ENCODE measurements at places on chromosomes 3 and 15.

DNA sequence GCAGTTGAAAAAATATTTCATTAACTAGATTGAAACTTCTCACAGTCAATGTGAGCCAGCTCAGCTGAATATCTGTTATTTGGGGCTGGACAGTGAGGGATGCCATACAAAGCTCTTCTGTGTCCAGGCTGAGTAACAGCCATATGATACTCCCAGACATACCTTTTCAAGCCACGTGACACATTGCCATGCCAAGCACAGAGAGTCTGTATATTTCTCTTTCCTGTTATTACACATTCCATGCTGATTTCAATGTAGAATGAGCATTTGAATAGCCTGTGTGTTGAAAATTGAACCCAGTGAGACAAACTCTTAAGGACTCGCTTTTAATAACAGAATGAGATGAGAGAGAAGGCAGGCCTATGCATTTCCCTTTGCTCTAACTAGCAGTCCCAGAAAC is 334.7 kb upstream of the RASGRP1 start:
- no peak for DNase-seq

- DNase-seq: no peak
Observed at GRCh38 chr3:4735243-4735642, 242.1 kb downstream of the ITPR1 start.

- no peak for DNase-seq
Observed at GRCh38 chr15:38885471-38885952, 320.9 kb upstream of the RASGRP1 start.

DNA sequence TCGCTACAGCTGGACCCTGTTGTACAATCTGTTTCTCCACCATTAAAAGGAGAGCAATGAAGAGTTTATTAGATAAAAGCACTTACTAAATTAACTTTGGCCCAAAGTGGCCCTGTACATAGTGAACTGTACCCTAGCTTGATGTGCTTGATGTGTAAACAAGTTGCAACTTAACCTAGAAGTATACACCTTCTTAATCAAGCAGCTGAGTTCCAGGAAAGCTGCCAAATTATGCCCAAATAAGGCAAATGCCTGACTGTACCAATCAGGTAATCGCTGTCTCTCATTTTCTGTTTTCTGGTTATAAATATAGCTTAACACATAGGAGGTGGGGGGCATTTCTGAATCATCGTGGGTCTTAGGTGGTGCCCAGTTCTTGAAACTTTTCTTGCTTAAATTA is 704.8 kb upstream of the CBLB start:
- no peak for DNase-seq

DNA sequence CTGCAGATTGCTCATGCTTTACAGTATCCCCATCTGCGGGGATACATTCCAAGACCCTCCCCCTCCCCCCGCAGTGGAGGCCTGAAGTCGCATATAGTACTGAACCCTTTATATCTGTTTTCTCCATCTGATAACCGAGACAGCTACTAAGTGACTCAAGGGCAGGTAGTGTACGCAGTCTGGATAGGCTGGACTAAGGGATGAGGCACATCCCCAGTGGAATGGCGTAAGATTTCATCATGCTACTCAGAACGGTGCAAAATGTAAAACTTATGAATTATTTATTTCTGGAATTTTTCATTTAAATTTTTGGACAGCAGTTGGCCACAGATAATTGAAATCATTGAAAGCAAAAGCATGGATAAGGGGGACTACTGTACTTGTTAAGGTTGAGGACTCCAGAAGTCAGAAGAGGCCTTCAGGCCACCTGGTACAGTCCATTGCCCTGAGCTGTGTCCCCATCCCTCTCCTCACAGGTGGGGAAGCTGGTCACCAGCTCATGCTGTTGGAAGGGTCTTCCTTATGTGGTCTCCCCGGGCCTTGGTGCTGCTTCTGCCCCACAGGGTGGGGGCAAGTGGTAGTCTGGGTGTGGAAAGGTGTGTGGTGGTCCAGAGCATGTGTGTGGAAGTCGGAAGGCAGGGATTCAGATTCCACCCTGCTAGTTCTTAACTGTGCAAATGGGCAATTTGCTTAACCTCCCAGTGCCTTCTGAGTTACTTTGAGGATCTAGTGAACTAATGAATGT is 72.0 kb downstream of the HCN4 start:
- no peak for DNase-seq

DNA sequence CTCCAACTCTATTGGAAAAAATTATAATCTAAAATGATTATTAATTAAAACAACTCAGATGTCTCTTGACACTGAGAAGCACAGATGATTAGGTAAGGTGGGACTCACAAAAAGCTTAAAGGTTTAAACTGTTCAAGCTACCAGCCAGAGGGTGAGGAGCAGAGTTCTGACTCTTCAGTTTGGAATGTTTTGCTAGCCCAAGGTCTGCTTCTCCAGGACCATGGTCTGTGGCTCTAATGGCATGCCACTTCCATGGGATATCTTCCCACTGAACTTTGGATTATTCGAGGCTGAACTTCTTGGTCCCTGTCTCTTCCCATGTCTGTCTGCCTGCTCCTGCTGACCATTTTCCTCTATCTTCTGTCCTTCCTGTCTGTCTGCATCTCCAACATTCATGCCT is 49.2 kb downstream of the CACNA2D3 start:
- DNase-seq: no peak

DNA sequence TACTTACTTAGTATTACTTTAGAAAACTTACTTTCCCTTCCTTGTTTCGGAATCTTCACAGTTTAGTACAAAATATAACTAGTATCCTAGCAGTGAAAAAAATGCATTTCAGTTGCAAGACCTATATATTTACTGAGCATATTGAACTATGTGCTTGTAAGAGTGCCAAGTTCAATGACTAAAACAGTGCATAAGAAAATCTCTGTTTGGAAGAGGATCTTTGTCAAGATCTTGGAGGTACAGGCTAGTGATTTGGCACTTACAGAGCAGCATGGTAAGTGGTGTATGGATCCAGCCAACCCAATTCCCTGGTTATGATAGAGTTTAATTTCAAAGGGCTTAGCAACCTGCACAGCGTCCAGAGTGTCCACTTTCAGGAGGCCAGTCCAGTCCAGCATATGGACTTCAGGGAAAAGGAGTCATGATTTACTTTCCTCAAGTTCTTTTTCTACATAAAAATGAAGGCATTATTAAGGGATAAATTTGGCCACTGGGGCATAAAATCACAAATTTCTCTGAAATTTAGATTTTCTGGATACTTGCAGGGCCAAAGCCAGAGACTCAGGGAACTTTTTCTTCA is 625.8 kb upstream of the BCHE start:
- DNase-seq: no peak

DNA sequence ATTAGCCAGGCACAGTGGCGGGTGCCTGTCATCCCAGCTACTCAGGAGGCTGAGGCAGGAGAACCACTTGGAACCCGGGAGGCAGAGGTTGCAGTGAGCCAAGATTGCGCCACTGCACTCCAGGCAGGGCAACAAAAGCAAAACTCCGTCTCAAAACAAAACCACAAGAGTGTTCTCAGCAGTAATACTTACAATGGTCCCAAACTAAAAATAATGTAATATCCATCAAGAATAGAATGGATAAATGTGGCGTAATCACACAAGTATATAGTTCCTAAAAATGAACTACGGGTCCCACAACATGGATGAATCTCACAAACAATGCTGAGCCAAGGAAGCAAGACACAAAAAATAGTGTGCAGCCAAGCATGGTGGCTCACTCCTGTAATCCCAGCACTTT is 39.2 kb downstream of the STAG1 start:
- DNase-seq: no peak

- no peak for DNase-seq
Observed at GRCh38 chr15:33746203-33746602, 222.1 kb upstream of the CHRM5 start.

DNA sequence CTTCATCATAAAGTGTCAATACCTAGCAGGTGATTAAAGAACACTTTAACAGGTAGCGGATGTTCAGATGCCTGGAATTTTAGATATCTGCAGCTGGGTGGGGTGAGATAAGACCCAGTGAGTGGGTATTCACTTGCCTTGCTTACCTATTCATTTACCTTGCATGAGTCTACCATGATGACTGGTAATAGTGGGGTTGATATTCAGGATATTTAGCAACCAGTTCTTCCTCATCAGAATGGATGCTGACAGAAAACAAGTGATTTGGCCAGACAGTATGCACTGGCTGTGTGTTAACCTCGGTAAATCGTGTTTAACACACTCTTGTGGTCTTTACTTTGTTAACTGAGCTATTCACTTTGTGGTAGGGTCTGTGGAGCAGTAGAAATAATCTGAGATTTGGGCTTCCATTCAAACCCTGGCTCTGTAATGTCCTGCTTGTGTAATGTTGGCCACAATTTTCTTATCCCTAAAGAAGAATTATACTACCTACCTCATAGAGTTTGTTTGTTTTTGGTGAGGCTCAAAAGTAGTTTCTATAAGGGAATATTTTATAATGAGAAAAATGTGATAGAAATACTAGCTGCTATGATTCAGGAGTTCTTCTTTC is 391.9 kb upstream of the TBL1XR1 start:
- no peak for DNase-seq

- peak; percentile 83 for DNase-seq
Observed at GRCh38 chr15:78054966-78055365, 22.5 kb downstream of the TBC1D2B start.

DNA sequence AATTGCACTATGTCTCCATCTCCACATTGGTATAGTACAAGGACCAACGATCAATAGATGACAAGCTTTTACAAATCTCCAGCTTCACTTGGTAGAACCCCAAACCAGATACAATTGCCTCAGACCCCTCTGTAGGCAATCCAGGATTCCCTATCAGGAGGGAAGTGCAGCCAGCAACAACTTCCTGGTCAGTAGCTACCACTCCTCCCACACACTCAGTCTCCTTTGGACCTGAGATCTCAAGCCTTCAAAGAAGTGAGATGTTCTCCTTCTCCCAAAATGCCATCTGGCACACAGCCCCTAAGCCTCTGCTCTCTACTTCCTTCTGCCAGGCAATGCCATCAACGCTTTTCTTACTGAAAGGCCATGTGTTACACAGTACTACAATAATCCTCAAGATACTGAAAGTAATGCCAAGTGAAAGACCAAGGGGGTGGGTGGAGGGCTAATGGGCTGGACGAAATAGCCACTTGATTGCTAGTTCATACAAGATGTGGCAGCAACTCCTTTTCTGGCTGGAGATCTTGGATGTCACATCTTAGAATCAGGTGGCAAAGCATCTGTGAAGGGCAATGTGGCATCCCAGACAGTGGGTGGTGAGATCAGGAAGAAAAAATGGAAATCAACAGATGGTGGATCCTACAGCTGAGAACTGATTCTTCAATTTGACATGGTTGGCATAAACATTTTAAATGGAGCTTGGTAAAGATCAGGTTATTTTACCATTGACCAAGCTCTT is 75.3 kb upstream of the ACP3 start:
- no peak for DNase-seq

DNA sequence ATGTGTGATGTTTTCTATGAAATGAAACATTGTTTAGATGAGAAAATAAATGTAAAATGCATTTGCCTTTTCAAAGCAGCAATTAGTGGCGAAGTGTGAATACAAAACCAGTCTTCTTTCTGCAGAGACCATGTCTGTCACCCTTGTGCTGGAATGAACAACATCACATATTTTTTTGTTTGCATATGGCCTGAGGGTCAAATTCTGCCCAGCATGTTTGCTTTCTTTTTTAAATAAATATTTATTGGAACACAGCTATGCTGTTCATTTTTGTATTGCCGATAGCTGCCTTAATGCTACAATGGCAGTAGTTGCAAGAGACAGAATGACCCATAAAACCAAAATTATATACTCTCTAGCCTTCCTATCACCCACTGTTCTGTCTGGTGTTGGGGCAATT is 75.3 kb upstream of the SNRPN start:
- no peak for DNase-seq

DNA sequence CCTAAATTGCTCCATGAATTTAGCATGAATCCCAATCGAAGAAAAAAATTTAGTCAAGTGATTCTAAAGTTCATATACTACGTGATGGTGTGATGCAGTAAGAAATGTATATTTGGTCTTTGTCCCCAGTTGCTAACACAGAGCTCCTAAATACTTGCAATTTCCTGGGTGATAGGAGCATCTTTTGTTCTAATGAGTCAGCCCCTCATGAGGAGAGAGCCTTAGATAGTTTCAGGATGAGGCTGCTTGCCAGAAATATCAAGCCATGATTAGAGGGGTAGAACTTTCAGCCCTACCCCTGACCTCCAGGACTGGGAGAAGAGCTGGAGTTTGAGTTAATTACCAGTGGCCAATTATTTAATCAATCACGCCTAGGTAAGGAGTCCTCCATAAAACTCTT is 170.2 kb downstream of the PDE8A start:
- no peak for DNase-seq

- no peak for DNase-seq
Observed at GRCh38 chr3:13710251-13710650, 161.3 kb downstream of the FBLN2 start.

DNA sequence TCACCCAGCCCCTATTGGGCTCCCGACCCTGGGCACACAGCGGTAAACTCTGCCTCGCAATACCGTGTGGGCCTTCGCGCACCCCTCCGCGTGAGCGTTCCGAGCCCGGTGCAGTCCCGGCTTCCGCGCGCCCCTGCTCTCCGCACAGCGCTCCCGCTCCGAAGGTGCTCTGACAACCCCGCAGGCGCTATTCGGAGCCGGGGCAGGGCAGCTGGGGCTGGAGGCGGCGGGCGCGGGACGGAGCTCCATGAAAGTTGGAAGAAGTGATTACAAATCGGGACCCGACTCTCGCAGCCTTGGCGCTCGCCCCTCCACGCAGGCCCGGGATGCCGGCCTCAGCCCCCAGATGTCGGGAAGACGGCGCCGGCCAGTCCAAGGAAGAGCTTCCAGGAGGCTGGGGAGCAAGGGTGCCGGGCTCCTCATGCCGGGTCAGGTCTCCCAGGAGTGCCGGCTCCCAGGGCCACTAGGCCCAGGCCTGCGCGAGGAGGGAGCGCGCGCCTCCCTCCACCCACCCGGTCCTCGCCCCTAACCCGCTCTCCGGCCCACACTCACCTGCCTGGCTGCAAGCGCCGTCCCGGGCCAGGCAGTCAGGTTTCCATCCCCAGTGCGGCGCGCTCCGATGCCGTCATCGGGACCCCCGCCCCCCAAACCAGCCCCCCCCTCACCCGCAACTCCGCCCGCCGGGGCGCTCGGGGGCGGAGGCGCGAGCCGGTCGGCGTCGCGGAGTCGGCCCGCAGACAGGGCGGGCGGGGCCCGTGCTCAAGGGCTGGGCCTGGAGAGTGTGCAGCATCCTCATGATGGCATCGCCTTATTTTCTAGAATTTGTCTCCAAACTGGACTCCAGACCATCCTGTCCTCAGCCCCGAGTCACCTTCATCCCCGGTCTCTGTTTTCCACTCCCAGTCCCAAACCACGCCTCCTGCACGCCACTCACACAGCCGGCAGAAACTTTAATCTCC is at the start of gene KIF7:
TSS of gene KIF7 (minus strand) at position 621 of the 959 bp plus-strand sequence. CDS start 2,537 bp downstream, outside the sequence.
- DNase-seq: no peak

DNA sequence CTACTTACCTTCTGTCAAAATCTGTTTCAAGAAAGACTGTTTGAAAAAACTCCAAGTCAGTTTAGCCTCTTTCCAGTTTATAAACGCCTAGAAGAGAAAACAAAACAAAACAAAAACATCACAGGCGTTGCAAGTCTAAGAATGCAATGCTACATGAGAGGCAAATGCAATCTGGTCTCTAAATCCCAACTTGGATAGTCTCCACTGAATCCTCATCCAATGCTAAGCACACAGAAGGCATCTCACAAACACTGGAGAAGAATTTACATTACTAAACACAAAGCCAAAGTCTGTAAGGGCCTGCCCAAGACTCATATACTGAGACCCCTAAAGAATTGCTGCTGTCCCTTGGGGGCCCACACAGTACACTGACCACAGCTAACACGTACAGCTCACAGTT is 18.4 kb downstream of the RFT1 start:
- no peak for DNase-seq

- no peak for DNase-seq
Observed at GRCh38 chr3:181316482-181316881, 326.9 kb upstream of the DNAJC19 start.

GRCh38 chr3:113263020-113263419 is 51.7 kb downstream of the BOC start:
- DNase-seq: no peak
